ENCODE measurements at places on chromosomes 4 and X.

GRCh38 chr4:57303012-57303751 is 193.0 kb upstream of the IGFBP7 start:
- DNase-seq: no peak

GRCh38 chrX:139801397-139801813 is 93.4 kb upstream of the MCF2 start:
- no peak for DNase-seq

DNA sequence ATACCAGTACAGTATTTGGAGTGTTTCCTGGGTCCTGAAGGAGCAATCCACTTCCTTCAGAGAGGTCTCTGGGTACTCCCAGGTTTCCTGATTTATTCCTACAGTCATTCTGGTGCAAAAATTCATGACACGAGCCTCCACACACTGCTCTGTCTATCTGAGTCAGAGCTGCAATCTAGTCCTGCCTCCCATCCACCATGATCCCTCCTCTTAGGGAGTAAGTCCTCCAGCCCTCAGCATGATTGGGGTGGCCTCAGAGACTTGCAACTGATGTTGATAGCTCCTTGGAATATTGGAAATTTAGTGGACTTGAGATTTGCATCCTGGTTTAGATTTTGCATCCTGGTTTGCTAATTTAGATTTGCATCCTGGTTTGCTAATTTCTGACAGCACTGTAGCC is 20.5 kb downstream of the CNGA1 start:
- DNase-seq: no peak

GRCh38 chr4:107747748-107748486 is 27.9 kb upstream of the PAPSS1 start:
- no peak for DNase-seq

DNA sequence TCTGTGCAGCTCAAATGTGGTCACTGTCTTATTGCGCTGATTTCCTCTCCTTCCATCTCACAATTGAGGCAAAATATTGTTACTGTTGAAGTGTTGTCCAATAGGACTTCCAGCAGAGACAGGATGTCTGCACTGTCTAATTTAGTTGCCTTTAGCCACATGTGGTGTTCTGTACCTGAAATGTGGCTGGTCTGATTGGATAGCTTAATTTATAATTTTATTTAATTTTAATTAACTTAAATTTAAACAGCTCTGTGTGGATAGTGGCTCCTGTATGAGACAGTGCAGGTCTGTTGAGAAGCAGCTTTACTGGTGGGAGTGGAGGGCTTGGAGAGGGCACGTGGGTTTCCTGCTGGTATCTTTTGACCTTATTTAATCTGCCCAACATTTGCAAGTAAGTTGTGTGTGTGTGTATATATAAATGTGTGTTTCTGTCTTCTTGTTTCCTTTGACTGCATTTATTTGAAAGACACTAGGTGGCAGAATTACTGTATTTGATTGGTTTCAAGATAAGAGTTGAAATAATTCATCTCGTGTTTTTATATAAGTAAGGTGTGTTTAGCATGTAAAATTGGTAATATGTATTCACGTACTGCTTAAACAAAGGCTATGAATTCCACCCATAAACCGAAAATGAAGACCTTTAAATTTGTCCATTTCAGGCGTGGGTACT is 55.3 kb upstream of the MSANTD1 start:
- DNase-seq: no peak

- DNase-seq: no peak
These were observed 26.5 kb downstream of the ELF4 start for GRCh38 chrX:130083656-130084382.

DNA sequence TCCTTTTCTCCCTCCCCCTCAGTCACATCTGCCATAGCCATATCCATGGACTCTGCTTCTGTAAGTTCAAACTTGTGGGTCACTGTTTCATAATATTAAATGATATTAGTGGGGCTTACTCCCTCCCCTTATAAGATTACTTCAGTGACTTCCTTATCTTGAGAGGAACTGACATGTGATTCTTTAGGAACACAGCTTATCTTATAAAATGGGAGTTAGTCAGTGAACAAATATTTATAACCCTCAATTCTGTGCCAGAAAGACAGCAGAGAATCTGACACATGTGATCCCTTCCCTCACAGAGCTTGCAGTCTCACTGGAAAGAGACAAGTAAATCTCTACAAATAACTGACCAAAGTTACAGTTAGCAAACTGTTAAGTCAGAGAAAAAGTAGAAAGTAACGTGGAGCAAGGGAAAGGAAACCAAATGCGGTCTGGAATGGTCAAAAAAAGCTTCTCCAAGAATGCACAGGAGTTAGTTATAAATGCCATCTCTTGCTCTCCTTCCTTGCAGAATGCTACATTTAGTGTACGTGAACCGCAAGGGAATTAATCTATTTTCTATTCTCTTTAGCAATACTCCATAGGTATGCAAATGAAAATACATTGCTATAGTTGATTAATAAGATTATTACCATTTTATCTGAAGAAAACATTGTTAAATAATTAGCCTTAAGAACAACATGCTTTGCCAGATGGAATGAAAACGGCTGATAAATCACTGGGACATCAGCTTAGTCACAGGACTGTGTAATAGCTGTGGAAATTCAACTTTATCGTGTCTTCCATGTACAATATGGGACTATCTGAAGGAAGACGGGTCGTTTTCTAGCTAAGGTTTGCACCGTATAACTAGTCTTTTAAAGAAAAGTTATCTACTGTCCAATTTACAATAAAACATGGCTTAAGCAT is 29.0 kb downstream of the SGMS2 start:
- DNase-seq: no peak

DNA sequence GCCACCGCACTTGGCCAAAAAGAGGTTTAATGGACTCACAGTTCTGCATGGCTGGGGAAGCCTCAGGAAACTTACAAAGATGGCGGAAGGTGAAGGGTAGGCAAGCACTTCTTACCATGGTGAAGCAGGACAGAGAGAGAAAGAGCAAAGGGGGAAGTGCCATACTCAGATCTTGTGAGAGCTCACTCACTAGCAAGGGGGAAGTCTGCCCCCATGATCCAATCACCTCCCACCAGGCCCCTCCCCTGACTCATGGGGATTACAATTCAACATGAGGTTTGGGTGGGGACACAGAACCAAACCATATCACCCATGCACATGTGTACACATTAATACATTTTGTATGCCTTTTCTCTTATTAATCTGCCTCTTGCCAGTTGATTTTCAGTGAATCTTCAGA is 77.2 kb upstream of the HSD17B10 start:
- DNase-seq: no peak

GRCh38 chrX:132774010-132774714 is 184.3 kb downstream of the HS6ST2 start:
- no peak for DNase-seq

- no peak for DNase-seq
These were observed 42.2 kb upstream of the SCOC start for GRCh38 chr4:140331245-140331644.

GRCh38 chrX:155112171-155112570 is 40.9 kb downstream of the BRCC3 start:
- no peak for DNase-seq

GRCh38 chr4:1238676-1239000 is 10.3 kb downstream of the CTBP1 start:
- DNase-seq: no peak
